Stimulated activated CD8-positive, alpha-beta memory T cell treated with anti-CD3 and anti-CD28 coated beads, Interleukin-4, amount 100 ng/mL, for 1 hour (primary cell): ENCODE measurements at places on chromosomes 1 and 21.

GRCh38 chr1:82628887-82629286 is 828.2 kb downstream of the ADGRL2 start:
- no peak for DNase-seq

DNA sequence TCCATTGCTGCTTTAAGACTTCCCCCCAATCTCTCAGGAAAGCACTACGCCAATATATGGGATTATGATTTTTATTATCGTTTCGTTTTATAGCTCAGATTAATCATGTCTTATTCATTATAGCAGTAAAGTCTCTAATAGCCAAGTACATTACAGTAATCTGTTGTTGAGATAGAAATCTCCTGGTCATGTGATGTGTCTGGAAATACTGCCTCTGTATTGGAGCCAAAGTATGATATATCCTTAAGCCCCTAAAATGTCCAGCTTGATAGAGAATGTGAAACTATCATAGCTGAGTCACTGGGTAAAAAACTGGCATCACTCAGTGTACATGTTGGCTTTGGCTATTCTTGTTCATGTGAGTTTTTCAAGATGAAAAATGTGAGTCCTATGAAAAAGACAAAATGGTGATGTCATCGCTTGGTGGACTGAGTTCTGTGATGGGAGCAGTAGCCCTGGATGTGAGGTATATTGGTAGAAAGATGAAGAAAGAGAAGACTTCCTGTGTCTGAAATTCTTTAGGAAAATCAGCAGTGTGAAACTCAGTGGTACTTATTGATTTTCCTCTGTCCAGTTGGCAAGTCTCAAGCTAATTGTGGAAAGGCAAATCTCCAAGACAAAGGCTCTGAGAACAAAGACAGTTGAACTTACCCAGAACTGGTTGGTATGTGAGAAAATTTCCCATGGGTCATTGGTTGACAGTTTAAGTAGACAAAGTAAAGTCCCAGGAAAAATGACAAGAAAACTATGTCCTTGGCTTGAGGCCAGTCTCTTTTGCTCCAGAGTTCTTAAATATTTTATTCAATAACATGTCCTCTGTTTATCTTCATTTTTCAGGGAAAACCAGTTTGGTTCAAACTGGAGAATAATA is 76.2 kb downstream of the BRINP2 start:
- no peak for DNase-seq

GRCh38 chr1:94602316-94602715 is 60.8 kb upstream of the F3 start:
- no peak for DNase-seq

- DNase-seq = no peak
Measured at GRCh38 chr1:34884961-34885360, 25.4 kb upstream of the SMIM12 start.

DNA sequence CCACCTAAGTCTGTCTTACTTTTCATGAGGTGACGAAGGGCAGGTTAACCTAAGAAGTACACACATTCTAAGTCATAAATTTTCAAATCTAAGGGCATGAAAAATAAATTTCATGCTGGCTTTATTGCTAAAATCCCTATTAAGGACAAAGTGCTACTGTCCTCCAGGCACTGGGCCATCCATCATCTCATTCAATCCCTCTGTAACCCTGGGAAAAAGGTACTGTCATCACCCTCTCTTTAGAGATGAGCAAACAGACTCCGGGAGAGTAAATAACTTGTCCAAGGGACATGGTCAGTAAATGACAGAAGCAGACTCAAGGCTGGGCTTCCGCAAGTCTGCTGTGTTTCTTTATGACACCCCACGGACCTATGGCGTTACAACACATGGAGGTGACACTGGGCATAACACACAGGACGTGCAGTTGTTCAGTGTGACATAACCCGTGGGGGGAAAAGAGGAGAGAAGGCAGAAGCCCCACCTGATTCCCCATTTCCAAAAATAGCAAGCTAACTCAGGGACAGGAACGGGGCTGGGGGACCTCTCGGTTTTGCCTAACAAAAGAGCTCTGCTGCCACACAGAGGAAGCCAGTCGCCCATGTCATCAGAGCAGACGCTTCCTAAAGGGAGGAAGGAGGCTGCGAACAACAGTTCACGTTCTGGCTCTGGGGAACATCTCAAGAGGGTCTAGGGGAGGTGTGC is 12.5 kb upstream of the SRM start:
- no peak for DNase-seq

GRCh38 chr1:170674986-170675385 is 11.1 kb downstream of the PRRX1 start:
- DNase-seq = no peak

DNA sequence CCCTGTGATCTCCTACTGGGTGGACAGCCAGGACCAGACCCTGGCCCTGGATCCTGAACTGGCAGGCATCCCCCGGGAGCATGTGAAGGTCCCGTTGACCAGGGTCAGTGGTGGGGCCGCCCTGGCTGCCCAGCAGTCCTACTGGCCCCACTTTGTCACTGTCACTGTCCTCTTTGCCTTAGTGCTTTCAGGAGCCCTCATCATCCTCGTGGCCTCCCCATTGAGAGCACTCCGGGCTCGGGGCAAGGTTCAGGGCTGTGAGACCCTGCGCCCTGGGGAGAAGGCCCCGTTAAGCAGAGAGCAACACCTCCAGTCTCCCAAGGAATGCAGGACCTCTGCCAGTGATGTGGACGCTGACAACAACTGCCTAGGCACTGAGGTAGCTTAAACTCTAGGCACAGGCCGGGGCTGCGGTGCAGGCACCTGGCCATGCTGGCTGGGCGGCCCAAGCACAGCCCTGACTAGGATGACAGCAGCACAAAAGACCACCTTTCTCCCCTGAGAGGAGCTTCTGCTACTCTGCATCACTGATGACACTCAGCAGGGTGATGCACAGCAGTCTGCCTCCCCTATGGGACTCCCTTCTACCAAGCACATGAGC is 17.2 kb upstream of the SLC25A44 start:
- no peak for DNase-seq

GRCh38 chr1:45622524-45623394 is 1.1 kb downstream of the CCDC17 start:
- DNase-seq = no peak

DNA sequence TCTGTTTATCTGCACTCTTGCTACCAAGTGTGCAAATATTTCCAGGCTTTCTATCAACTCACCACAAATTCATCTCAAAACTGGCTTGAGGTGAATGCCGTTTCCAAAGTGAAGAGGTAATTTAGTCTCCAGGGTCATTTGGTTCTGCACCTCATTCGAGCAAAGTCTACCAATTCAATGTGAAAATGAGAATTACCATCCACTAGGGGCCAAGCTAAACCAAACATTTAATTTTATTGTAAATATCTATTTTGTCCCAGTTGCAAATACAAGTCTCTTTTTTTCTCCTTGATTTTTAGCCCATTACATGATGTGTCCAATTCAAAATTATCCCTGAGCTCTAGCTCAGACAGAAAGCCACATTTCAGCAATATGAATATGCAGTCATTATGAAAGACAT is 152.3 kb upstream of the PTBP2 start:
- DNase-seq = no peak

DNA sequence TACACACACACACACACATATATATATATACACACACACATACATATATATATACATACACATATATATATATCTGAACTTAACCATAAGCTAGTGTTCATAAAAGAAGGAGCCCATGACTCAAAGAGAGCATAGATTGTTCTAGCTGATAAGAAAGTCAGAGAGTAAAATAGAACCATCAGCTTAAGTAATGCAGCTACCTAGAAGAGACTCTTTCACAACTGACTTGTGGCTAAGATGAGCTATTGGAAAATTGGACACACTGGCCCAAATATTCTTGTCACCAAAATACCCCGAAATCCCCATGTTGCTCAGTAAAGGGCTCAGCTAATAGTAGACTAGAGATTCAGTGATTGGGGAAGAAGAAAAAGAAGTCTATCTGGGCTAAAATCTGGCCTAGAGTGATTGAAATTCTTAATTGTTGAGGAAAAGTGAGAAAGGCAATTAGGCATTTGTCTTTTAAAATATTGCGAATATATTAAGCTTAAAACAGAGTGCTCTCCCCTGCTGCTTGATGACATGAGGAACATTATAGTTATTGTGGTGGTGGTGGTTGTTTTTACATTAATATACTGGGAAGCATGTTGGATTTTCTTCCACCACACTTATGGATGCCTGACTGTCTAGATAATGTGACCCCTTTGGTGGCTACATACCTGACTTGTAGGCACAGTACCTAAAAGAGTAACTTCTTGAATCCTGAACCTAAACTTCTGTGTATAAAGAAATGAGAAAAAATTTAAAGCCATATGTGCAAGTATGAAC is 6.3 kb downstream of the SLAMF1 start:
- DNase-seq = no peak

DNA sequence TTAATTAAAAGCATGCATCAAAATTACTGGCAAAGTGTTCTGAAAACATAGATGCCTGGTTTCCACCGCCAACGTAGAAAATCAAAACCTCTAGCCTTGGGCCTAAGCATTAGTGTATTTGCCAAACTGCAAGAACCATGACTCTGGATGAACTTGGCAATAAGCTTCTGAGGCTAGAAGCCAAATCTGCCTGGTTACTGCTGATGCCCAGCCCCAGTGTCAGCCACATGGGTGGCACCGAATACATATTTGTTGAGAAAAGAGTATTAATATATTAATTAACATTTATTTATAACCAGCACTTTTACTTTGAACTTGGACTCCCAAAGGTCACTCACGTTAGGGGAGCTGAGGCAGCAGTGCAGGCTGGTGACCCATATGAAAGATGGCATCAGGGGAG is 140.6 kb upstream of the HMGB4 start:
- no peak for DNase-seq

- DNase-seq = no peak
Measured at GRCh38 chr1:100411574-100411973, 59.3 kb downstream of the CDC14A start.

DNA sequence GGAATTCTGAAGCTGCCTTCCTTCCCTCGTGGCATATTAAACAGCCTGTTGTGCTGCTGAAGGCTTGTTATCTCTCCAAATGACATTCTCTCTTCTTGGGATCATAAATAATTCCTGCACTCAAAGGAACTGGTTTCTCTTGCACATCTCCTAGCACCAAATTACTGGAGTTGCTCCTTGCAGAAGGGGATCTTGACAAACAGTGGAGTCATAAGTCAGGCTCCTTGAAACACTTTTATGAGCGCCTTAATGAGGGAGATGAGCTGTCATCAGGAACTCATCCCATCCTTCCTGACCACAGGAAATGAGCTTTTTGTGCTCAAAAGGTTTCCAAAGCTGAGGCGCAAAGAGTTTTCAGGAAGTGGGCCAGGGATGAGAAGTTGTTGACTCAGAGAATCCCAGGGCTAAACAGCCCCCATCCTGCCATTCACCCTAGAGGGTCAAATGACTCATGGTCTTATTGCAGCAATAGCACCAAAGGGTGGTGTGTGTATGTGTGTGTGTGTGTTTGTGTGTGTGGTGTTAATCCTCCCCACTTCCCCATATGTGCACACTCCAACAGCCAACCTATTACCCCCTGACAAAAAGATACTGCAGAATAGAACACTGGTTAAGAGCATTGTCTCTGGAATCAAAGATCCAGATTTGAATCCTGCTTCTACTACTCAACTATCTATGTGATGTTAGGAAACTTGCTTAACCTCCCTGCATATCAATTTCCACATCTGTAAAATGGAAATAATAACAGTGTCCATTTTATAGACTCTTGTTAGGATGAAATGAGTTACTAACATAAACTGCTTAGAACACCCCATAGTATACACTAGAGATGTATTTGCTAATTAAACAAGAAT is 2.8 kb upstream of the PHC2 start:
- DNase-seq = no peak

DNA sequence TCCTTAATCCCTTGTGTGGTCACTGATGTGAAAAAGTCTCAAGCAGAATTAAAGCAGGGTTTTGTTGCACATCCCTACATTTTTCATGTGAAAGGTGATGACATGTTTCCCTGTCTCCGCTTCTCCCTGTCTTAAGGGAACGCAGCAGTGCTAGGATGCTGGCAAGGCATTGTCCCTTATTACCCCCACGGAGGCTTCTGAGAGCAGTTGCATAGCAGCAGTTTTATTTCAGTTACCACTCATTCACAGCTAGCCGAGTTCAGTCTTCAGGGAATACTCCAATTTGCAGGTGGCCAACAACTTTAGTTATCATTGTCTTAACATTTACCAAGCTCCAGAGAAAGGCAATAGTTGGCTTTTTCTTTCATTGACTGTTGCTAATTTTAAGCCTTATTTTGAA is 89.1 kb downstream of the CLEC20A start:
- no peak for DNase-seq

DNA sequence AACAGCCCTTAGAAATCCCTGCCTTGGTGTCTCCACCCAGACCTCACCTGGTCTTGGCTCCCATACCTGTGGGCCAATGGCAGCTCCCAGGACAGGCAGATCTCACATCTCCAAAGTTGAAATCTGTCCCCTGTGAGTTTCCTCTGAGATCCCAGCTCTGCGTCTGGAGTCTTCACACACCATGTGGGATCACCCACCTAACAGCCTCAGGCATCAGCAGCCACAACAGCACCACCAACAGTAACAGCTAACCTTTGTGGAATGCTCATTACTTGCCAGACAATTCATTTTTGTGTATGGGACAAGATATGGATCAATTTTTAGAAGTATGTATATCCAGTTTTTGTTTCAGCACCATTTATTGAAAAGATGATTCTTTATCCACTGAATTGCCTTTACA is 523.2 kb downstream of the MATN1 start:
- no peak for DNase-seq

GRCh38 chr1:116731439-116731838 is 22.8 kb upstream of the CD2 start:
- DNase-seq = no peak
